ENCODE measurements at places on chromosomes 16 and 17.

- peak; percentile 57 for DNase-seq
Measured at GRCh38 chr16:55021595-55022475, 91.2 kb downstream of the IRX5 start.

DNA sequence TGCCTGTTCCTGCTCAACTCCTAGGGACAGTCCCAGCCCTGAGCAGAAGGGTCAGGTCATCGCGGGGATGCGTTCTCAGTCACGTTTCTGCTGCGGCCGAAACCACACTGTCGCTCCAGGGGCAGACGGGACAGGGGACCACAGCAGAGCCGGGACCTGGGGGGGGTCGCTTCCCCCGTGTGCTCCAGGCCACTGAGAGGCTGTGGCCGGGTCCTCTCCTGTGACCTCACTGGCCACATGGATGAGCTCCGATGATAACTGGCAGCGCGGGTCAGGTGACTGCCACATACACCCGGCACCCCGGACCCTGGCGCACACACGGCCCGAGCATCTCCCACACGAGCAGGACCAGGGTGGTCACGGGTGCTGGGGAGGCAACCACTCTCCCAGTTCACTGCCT, 12.8 kb downstream of the GNPTG start:
- no peak for DNase-seq

DNA sequence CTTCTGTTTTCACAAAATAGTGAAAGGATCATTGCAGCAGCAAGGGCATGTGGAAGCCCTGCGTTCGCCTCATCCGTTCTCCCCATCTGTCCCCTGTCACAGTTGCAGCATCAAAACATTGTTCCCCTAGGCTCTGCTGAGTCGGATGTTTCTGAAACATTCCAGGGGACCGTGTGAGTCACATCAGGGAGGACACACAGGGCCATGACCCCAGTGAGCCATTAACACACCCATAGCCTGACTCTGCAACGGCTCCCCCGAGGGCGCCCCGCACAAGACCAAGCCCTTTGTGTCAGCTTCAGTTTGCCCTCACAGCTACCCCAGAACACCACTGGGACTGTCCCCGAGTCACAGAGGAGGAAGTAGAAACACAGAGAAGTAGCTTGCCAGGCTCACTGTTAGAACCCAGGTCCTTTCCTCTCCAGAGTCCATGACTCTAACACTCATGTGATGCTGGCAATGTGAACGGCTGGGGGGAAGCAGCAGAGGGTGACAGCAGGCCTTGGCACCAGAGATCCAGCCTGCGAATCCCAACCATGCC, 63.3 kb upstream of the HSBP1 start:
- no peak for DNase-seq

DNA sequence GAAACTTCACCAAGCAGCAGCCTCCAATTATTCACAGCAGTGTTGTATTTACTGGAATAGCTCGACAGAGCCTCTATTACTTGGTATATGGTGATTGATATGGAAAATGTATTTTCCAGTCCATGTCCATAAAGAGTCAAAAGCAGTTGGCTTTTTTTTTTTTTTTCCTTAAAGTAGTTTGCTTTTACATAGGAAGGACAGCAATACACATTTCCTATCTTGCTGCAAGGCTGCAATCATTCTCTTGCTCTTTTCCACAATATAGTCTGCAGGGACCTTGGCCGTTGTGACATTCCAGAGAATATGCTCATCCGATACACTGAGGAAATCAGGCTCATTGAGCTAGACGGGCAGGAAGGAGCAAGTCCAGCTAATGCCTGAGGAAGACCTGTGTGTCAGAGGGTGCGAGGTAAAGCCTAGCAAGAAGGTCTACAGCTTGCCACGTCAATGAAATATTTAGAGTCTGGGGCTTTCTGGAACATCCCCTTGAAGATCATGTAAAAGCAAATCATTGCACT, 131.1 kb downstream of the ENGASE start:
- no peak for DNase-seq

DNA sequence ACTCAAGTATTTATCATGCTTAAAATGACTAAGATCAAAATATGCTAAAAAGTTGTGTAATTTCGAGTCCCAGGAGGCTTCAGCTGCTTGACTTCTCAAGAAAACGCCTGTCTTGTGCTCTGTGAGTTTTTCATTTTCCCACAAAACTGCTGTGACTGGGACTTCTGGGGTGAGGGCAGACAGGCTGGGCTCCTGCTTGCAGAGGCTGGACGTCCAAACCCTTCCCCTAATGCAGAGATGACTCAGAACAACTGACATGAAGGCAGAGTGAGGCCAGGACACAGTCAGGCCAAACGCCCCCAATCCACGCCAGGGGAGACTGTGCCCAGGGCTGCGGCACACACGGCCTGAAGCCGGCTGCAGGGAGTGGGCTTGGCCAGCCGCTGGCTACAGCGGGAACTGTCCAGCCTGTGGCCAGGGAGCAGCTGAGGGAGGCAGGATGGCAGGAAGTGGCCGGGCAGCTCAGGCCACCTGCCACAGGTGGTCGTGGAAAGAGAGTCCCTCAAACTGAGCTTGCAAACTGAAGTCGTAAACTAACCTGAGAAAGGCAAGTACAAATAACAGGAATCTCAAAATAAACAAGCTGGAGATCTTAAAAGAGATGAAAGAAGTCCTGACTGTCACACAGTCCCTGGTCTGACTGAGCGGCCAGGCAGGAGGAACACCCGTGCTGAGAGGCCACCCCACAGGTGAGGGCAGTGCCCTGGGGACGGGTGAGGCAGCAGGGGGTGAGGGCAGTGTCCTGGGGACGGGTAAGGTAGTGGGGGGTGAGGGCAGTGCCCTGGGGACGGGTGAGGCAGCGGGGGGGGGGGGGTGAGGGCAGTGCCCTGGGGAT, 21.3 kb upstream of the HEXD start:
- DNase-seq = peak; percentile 89

Measured in cardiac fibroblast (primary cell).